Stimulated activated CD8-positive, alpha-beta memory T cell treated with anti-CD3 and anti-CD28 coated beads, Interleukin-4, amount 100 ng/mL, for 24 hours (primary cell): ENCODE measurements at places on chromosomes 6 and 20.

- no peak for DNase-seq
These were observed 141.7 kb upstream of the RPS6KA2 start for GRCh38 chr6:166768761-166769160.

GRCh38 chr6:147126618-147127022 lies 77.6 kb upstream of the STXBP5 start:
- DNase-seq: no peak

- DNase-seq: peak; percentile 93
These were observed 36.1 kb upstream of the SYNCRIP start for GRCh38 chr6:85678602-85679444.

DNA sequence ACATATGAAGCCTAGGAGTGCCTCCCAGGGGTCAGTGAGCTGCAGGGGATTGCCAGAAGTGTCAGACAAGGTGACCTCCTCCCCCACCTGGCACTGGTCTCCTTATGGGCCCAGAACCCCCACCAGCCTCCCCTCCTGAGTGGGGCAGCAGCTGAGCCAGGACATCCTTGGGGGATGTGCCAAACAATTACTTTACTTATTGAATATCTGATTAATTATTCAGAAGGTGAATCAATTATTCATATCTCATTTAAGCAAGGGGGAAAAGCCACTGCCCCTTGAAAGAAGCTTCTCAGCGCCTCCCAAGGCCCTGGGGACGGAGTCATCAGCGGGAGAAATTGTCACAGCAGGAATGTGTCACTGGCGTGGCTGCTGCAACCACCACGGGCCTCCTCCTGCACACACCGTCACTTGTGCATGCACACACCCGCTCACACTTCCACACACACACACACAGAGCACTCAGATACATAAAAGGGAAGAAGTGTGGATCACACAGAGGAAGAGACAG lies 123.4 kb upstream of the MAFB start:
- no peak for DNase-seq

DNA sequence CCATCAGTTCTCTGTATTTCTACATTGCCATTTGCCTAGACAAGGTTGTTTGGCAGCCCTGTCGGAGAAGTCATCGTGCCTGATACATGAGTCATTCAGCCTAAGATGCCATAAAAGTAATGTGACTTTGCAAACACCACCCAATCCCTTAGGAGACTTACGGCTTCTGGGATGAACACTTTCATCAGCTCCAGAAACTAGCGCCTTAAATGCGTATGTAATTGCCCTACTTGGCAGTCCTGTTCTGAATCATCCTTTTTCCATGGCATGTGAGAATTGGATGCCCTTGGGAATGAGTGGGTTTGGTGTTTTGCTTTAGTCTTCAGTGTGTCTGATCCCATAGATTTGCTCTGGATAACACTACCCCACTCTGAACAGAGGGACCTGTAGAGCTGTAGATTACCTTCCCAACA lies 158.5 kb downstream of the SASH1 start:
- no peak for DNase-seq

GRCh38 chr6:161984713-161985112 lies 710.9 kb upstream of the AGPAT4 start:
- no peak for DNase-seq

DNA sequence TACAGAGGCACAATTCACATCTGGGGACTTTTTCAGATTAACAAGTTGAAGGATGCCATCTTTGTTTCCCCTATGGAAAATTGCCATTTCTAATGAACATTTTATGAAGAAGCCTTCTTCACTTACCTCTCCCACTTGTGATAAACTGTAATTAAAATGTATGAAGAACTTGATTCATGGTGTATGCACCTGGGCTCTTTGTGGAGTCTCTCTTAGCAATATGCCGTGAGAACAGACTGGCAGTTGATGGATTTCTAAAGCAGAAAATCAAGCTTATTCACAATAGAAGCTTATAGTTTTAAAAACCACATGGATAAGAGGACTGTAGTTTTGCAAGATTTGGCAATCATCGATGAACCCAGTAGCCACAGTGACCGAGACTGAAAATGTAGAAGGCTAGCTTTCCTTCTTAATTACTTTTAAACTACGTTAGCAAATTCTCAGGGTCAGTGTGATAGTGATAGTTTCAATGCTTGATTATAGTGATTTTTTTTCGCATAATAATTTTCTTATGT lies 270.6 kb downstream of the PRL start:
- DNase-seq: no peak

DNA sequence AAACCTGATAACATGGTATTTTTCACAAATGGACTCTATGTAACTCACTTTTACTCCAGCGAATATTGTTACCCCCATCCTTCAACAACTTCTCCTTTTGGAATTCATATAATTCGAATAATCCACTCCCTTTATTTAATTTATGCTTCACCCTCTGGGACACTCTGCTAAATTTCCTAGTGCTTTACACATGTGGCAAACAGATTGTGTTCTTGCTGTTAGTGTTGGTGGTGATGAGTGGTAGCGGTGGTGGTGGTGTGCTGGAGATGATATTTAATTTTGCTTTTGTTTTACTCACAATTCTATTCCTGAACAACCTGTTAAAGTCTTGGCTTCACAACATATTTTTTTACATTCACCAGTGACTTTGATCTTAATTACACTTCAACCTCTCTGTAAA lies 32.8 kb downstream of the HTR1B start:
- DNase-seq: no peak

DNA sequence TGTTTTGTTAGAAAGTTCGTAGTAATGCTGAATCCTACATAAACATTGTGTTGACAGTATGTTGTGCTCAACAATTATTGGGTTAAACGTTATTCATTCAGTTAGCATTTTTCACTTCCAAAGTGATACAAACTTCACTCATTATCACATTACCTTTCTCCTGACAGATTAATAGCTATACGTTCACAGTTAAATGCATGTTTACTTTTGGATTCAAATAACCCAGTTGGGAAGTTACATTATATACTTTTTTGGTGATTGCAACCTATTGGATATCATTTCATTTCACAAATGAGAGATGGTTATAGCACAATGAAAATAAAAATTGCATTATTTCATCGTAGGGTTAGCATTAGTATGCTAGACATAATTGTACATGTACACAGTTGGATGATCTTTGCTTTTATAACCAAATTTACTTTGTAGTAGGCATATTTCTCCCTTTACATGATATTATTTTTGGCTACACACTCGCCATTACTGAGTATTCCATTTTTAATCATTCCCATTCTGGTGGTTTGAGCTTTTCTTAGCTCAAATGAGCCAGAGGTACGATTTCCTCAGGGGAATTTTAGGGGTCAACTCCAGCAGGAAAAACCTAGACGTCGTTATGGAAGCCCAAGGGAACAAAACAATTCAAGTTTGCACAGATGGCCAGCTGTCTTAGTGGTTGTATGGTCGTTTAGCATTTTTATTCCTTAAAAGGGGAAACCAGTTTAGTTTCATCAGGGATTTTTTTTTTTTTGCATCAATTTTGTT lies 2.1 kb upstream of the HIVEP1 start:
- DNase-seq: no peak
